ENCODE measurements at places on chromosomes 2 and 18. TPM values are rescaled to one million over a fixed set of nuclear protein-coding genes. Genes with fewer than 3 reads are reported as not detected.

FABP1 gene
- not detected for total RNA-seq

SLC5A7 gene
- total RNA-seq, result not detected

CD226 gene
- 0.85 TPM for total RNA-seq

C1GALT1C1L gene
- total RNA-seq, result 0.57 TPM

HOXD1 gene
- total RNA-seq, result not detected

EFR3B gene
- 1.4 TPM for total RNA-seq

SLC30A3 gene
- under 0.01 TPM for total RNA-seq

CCDC74B gene
- 6.5 TPM for total RNA-seq

ASB18 gene
- total RNA-seq, result not detected

ANKRD30BL gene
- not detected for total RNA-seq

DGKD gene
- 12.1 TPM for total RNA-seq

CNRIP1 gene
- total RNA-seq, result 28.4 TPM

PTGR3 gene
- total RNA-seq, result 7.7 TPM

TCF23 gene
- total RNA-seq, result not detected

FBXO36 gene
- total RNA-seq, result 3.8 TPM

UGT1A5 gene
- not detected for total RNA-seq

ICOS gene
- not detected for total RNA-seq
